Fibroblast of lung (primary cell): ENCODE measurements at places on chromosomes 1 and 21. TPM values are rescaled to one million over a fixed set of nuclear protein-coding genes. Genes with fewer than 3 reads are reported as not detected.

LCK gene
- total RNA-seq = not detected in 2 replicates

APCS gene
- not detected in 2 replicates for total RNA-seq

PIGP gene
- total RNA-seq = 3.3 and 8.6 TPM in 2 replicates

AMY1A gene
- total RNA-seq = not detected in 2 replicates

GJB5 gene
- not detected in 2 replicates for total RNA-seq

PLXNA2 gene
- total RNA-seq = 2.0 and 2.8 TPM in 2 replicates

TMEM269 gene
- 0.17 TPM in 1 of 2 replicates, not detected in the other for total RNA-seq

DNA sequence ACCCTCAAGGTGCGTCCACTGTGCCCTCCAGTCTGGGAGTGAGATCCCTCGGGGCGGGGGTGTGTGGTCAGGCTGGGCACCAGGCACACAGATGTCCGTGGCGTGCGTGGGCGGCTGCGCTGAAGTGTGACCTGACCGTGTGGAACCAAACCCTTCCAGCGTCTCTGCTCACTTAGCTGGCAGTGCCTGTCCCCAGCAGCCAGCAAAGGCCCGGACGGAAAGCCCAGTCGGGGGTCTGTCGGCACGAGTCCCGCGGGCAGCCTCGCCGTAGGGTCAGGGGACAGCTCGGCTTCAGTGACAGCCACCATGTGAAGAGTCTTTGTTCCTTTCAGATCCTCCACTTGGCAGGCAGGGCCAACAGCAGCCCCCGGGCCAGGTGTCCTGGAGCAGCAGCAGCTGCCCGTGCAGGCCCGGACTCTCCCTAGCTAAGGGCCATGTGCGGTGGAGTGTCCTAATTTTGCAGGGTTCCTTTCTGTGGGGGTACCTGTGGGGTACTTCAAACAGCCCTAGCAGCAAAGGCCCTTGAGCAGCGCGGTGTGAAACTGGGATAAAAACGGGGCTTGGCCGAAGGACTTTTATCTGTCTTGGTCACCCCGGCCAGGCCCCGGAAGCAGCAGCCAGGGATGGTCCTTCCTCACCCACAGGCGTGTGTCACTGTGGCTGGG is 11.6 kb downstream of the TTLL10 start:
- no peak for DNase-seq

DNA sequence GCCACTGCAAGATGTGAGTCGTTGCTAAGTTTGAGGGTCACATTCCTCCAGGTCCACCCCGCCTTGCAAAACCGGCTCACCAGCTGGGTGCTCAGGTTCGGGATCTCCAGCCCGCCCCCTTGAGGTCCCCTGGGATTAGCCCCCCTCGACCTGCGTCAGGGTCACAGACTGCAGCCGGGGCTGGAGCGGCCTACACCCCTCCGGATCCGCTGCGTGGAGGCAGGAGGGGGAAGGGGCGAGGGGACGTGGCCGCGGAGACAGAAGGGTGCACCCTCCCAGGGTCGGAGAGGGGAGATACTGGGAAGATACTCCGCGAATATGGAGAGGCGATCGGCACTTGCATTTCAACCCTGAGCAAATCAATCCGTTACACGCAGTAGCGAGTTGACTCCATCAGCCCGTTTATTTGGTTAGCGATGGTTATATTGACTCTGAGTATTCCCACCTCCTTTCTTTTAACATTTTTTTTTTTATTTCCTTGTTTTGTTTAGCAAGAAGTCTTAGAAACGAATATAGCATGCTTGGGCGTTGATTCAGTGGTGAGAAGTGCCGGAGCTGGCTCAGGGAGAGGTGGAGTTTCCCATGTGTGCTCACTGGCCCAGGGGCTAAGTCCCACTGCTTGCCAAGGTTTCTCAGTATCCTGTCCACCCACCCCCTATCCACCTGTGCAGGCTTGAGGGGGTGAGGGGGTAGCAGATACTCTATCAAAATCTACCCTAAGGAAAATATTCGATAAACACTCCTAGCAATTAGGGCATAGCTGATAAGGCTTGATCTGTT is 997 bp downstream of the IFNAR2 start:
- peak; percentile 43 for DNase-seq

GRCh38 chr1:33094971-33095604 is 14.1 kb downstream of the AZIN2 start:
- DNase-seq = peak; percentile 80

GRCh38 chr1:218478336-218478735 is 133.2 kb downstream of the TGFB2 start:
- no peak for DNase-seq

GRCh38 chr1:94602316-94602715 is 60.8 kb upstream of the F3 start:
- peak; percentile 77 for DNase-seq

DNA sequence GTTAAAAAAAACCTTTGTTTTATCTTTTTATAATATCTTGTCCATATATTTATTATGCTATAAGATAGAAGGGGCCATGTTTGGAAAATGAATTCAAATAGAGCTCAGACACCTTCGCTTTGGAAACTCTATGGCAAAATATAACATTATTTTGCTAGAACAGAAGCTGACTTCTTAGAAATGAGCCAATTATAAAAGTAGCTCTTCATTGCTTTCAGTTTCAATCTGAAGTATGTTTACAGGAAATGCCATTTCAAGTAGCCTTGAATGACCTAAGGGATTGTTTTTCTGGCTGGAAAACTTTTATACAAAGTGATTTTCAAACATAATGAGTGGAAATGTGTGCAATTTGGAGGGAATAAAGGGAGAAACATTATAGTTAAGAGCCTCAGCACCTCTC is 37.8 kb upstream of the GBP5 start:
- peak; percentile 21 for DNase-seq

DNA sequence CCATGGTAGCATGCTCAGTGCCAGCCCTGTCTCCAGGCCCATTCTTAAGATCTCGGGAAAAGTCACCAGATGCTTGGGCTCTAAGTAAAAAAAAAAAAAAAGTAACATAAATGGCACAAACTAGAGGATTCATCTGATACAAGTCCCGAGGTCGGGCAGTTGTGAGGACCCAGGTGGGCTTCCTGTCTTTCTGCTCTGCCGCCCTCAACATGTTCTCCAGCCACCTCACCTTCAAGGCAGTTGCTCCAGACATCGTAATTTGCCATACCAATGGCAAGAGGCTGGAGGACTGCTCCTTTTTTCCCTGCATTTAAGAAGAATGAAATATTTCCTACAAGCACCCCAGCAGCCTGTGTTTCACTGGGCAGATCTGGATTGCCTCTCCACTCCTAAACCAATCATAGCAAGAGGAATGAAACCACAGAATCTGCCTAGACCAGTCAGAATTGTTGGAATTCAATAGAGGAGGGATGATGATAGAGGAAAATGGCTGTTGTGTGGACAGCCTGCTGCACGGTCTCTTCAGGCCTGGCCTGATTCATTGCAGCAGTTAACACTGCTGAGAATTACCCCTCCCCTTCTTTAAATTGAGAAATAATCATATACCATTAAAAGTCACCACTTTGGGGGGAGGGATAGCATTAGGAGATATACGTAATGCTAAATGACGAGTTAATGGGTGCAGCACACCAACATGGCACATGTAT is 5.4 kb downstream of the HMGN2 start:
- DNase-seq = peak; percentile 26

GRCh38 chr1:86101616-86102015 is 55.0 kb downstream of the COL24A1 start:
- DNase-seq = no peak

DNA sequence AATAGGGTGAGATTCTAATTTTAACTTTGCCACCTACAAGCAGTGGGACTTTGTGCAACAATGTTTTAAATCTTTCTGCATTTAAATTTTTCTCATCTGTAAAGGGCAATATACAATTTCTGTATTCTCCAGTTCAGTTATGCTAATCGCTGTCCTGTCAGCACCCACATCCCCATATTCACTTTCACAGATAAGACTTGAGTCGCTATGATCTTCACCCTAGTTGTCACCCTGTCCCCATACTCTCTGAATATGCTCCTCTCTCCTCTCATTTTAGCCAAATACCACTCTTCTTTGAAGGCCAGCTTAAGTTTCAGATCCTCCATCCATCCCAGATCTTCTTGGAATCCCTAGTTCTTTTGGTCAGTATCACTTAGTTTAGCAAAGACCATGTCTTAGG is 8.8 kb downstream of the DDR2 start:
- no peak for DNase-seq

- DNase-seq = peak; percentile 85
These were observed 65.0 kb upstream of the PRDX6 start for GRCh38 chr1:173411835-173412742.

DNA sequence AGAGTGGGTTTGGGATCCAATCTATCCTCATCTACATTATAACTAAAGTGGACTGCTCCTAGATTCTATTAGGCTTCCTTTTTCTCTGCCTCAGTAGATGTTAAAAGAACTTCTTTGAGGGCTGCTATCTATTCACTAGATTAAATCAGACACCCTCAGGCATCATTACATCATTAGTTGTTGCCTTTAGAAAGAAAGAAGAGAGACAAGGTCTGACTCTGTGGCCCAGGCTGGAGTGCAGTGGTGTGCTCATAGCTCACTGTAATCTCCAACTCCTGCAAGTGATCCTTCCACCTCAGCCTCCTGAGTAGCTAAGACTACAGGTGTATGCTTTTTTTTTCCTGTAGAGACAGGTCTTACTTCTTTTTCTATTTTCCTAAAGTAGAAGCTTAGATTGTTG is 71.1 kb upstream of the EXO1 start:
- no peak for DNase-seq
